ENCODE measurements at places on chromosomes 7 and 10.
A peak's percentile ranks its signal among the peaks of the same experiment; 100 is the strongest.

DNA sequence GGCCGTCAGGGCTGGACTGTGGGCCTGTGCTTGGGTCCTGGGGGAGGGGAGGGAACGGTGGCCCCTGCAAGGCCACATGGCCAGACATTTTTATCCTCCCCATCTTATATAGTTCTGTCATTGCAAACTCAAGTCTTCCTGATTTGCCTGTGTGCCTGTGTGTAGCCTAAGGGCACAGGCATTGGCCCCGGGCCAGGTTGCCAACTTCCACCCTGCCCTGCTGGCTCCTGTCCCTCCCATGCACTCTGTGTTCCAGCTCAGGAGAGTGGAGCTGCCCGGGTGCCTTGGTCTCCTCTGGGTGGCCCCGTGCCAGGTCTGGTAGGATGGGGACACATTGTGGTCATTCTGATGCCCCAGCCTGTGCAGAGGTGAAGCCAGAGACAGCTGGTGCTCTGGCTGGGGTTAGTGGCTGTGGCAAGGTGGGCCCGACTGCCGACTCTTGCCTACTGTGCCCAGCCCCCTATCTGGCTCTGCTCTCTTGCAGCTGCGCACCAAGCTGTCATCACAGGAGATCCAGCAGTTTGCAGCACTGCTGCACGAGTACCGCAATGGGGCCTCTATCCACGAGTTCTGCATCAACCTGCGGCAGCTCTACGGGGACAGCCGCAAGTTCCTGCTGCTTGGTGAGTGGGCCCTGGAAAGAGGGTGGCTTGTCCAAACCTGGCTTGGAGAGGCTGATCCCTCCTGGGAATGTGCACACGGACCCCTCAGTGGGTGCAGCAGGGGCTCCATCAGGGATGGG lies 14.8 kb downstream of the NACAD start:
- peak; percentile 94 for DNase-seq

GRCh38 chr7:124480036-124480820 lies 285.4 kb downstream of the GPR37 start:
- no peak for DNase-seq

DNA sequence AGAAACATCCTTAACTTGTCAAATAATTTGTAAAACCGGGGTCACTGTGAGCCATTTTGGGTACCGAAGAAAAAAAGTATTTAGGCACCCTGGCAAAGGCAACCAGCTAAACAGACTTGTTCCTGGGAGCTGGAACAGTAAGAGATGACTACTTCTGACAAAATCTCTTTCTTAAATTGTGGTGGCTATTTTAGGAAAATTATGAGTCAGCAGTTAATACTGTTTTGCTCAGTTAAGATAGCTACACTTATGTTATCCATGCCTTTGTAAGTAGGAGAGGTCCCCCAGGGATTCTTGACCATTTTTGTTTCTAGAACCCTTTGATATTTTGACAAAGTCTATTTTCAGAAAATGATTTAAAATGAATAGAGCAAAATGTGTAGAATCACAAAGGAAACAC lies 68.7 kb downstream of the TAX1BP1 start:
- no peak for DNase-seq

GRCh38 chr10:17779784-17780183 lies 27.8 kb downstream of the TMEM236 start:
- no peak for DNase-seq

DNA sequence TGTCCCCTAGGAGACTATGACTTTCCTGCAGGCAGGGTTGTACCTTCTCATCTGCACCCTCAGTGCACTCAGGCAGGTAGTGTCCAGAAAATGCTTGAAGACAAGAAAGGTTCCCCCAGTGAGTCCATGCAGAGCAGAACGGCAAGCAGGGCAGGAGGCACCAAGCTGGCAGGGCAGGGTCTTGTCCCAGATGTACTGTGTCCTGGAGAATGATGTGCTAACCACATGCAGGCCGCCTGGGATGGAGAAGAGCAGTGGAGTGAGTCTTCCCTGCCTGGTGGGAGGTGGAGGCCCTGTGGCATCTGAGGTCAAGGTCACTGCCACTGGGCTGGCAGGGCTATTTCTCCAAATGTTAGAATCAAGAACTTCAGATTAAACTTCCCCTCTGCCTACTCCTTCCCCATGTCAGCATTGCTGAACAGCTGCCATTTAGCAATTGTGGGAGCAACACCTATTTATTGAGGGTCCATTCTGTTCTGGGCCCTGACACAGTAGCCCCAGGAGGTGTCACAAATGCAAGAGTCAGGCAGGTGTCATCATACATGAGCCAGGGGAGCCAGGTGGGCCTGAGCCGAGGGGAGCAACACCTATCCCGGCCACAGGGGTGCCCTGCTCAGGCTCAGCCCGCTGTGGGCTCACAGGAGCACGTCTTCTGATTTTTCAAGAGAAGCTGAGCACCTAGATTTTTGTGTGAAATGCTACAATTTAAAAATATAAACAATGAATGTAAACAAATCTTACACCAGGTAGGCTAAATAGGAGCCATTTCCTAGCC lies 34.1 kb downstream of the PTPRE start:
- DNase-seq = no peak
